ENCODE measurements at places on chromosomes 12 and 14.

GRCh38 chr14:97233319-97233985, 436.3 kb downstream of the VRK1 start:
- no peak for DNase-seq

GRCh38 chr14:69132513-69133181, 20.3 kb downstream of the DCAF5 start:
- DNase-seq = no peak

- DNase-seq = peak; percentile 80
These were observed at the start of gene ARHGEF40 for GRCh38 chr14:21070083-21070609. Gene ARHGEF40, plus strand, starts transcription at chr14:21070304. Its CDS starts 93 bp downstream, at chr14:21070397.

DNA sequence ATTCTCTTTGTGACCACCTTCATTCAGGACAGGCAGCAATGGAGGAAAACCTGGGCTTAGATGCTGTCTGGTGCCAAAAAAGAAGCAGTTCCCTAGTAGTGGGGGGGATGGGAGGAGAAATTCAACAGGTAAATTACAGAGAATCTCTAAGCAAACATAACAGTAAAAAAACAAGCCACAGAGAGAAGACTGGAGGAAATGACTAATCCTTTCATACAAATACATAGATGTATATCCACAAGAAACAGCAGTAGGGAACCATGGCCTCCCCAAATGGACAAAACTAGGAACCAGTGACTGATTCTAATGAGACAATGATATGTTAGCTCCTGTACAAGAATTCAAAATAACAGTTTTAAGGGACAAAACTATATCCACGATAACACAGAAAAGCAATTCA, 513.0 kb downstream of the NAV3 start:
- DNase-seq = no peak

- DNase-seq = no peak
These were observed 391.8 kb upstream of the PRICKLE1 start for GRCh38 chr12:42981379-42981778.

GRCh38 chr12:129304529-129304928, 451.3 kb downstream of the GLT1D1 start:
- DNase-seq = no peak

DNA sequence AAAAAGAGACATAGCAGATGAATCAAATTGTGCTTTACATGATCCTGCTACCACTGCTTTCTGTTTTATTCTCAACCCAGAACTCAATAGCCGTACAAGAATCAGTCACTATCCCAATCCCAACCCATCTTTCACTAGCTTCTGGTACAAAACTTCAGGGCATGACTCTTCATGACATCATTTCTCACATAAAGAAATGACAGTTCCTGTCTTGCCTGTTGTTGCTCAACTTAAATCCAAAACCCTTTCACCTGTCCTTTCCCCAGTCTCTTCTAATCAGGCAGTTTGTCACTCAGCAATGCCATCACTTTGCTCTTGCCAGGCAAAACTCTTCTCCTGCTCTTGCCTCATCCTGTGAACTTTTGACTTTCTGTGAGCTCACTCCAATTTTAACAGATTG, 962.8 kb downstream of the GALC start:
- DNase-seq = no peak

DNA sequence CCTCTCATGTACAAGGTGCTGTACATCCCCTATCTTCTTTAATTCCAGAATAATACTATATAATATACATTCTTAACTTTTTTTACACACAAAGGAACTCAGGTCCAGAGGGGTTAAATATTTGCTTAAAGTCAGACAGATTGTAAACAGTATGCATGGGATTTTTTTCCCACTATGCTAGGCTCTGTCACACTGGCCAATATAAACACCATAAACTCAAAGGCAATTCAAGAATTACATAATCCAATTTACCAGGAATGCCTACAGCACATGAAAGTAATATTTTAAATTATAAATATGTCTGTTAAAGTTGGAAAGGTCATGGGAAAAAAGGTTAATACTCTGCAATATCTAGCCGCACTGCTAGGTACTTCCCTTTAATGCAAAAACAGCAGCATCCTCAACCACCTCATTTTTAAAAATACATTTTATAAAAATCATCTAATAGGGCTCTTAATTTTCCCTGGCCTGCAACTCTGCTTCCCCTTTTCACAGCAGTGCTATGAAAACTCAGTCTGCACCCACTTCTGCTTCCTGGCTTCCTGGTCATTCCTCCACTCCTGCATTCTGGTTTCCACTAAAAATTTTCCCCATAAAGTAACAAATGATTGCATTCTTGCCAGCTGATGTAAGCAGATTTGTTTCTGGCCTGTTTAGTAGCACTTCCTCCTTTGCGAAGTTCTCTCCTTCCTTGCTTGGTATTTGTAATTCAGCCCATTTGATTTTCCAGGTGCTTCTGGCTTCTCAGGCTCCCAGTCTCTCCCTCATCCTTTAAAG, 128.1 kb downstream of the ITPR2 start:
- DNase-seq = no peak

- no peak for DNase-seq
These were observed 6.3 kb upstream of the LTBP2 start for GRCh38 chr14:74618078-74618952.

DNA sequence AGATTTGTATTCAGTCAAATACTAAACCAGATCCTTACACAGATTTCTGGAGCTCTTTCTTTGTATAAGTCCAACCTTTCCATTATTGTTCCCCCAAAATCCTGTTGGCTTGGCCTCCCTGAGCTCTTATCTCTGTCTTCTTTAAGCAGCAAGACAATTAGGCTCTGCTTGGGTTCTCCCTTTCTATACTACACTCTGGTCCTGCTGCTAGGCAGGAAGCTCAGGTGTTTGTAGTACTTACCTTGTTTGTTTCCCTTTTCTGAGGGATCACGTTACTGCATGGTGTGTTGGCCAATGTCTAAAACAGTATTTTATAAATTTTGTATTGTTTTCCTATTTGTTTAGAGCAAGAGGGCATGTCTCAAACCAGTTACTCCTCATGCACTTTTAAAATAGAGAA, 192.9 kb downstream of the PRKD1 start:
- DNase-seq = no peak

- no peak for DNase-seq
These were observed 8.6 kb downstream of the GLTP start for GRCh38 chr12:109871668-109872314.

DNA sequence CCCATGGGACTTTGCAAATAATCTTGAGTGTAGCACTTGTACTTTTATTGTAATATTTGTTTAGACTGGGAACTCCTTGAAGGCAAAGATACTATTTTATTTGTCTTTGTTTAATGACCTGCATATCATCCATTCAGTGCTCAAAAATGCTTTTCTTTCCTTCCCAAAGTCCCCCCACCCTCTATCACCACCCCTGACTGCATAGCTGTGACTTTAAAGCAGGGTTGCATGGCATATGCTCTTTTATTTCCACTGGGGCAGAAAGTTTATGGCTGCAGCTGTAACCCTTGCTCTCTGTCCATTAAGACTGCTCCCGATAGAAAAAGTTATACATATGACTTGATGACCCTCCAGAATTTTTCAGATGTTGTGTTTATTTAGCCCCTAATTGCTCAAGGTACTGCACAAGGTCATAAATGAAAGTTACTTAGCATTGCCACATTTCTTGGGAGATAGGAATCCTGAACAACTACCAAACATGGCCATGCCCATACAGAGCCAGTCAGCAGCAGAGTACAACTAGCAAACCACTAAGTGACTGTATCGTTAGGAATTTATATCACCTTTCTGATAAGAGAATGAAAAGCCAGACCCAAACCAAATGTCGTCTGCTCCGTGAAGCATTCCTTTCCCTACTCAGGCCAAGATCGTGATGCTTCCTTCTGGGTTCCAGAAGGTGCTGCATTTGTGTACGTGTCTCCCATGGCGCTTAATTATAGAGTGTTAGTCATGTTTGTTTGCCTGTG, 114.3 kb downstream of the DIP2B start:
- no peak for DNase-seq

- no peak for DNase-seq
These were observed 28.6 kb downstream of the EML1 start for GRCh38 chr14:99821519-99822508.

GRCh38 chr14:99579120-99579836, 24.7 kb downstream of the CCDC85C start:
- no peak for DNase-seq

DNA sequence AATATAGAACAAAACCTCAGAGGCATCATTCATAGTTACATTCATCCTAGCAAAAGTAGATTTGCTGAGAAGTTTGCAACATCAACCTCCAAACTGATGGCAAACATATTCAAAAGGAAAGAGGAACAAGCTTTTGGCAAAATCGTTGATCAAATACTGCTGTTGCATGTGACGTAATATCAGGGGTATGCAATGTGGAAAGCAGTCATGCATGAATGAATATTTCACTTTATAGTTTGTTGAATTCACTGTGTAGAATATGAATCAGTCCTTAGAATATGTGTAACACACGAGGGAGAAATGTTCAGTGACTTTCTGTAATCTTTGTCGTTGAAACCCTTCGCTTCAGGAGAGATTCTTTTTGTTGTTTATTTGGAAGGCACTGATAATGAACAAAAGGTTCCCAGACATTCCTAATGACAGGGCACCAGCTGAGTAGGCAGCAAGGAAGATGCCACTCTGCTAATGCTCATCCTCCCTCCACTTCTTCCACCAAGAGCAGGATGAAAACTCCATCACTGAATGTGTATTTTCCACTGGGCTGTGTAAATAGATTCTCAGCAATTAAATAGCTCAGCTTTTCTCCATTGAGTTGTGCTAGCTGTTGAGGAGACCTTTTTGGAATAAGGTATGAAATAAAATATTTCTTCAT, 126.1 kb downstream of the PELI2 start:
- no peak for DNase-seq

GRCh38 chr12:49750027-49750995, 9.0 kb downstream of the TMBIM6 start:
- no peak for DNase-seq

- DNase-seq = no peak
These were observed 1.8 kb downstream of the SMIM41 start for GRCh38 chr12:52081263-52081733.

DNA sequence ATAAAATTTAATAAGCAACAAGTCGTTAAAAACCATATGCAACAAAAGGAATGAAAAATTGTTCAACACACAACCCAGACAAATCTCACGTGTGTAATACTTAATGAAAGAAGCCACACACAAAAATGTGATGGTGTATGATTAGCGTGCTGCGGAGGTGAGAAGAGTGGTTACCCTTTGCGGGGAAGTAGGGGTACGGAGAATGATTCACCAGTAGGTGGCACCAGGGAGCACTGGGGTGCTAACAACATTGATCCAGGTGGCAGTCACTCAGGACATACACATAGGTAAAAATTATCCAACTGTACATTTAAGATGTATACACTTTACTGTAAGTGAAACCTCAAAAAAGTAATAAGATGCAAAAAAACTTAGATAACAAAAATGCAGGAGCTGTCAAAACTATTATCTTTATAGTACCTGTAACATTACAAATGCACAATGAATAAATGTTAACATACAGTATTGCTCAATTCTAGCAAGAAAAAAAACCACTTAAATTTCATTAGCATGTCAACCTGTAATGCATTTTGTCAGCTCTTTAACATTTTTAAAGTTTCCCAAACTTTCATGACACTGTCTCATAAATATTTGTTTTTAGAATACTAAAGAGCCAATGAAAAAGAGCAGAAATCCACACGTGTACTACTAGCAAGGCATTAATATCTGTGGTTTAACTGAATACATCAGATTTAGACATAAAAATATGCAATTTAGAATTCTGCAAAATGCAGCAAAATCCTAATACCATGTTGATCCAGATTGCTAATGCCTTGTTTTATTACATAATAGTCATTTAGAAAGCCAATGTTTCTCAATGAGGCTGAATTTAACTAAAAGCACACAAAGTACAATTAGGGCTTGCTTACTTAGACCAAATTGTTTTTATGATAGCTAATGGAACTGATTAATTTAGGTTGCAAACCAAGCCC, 46.7 kb downstream of the TMCC3 start:
- no peak for DNase-seq

- no peak for DNase-seq
These were observed 95.1 kb upstream of the COCH start for GRCh38 chr14:30779210-30779609.

DNA sequence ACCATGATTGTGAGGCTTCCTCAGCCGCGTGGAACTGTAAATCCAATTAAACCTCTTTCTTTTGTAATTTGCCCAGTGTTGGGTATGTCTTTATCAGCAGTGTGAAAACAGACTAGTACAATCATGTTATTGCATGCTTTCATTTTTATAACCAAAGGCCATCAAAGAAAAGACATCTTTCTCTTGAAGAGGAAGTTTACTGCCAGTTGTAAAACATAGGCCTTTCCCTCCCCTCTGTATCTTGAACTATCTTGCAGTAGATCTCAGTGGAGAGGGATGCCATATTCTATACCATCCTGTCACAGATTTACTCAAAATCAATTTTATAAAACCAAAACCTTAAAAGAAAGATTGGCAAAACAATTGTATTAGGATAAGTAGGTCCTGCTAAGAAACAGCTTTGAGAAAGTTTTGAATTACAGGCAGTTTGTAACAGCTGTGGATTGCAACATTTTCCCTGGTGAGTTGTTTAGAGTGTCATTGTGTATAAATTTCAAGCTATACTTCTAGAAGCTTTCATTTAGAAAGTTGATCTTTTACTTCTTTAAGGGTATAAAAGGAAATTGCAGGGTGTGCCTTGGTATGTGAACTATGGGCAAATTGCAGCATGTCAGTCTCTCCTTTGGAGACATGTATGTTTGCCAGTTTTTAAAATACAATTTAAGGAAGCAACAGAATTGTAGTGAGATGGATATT, 128.0 kb downstream of the ATP23 start:
- DNase-seq = no peak

GRCh38 chr14:105844810-105845724, 318.7 kb downstream of the TMEM121 start:
- no peak for DNase-seq

DNA sequence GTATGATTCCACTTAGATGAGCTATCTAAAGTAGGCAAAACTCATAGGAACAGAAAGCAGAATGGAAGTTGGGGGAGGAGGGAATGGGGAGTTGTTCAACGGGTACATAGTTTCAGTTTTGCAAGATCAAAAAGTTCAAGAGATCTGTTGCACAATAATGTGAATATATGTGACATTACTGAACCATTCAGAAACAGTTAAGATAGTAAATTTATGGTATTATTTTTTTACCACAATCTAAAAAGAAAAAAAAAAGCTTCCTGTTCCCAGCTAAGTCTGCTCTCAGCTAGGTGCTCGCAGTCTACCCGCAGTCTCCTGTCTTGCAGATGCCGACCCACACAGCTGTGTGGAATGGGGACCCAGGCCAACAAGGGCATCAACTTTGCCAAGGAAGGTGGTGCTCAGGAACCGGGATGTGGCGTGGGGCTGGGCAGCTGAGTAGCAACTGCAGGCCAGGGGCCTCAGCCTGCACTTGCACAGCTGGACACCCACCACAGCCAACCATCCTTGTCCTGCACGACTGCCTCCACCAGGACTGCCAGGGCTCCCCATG, 15.3 kb upstream of the ANO6 start:
- DNase-seq = no peak

Measured in substantia nigra (tissue), 51 donors.